ENCODE measurements at places on chromosomes 6 and 20.

DNA sequence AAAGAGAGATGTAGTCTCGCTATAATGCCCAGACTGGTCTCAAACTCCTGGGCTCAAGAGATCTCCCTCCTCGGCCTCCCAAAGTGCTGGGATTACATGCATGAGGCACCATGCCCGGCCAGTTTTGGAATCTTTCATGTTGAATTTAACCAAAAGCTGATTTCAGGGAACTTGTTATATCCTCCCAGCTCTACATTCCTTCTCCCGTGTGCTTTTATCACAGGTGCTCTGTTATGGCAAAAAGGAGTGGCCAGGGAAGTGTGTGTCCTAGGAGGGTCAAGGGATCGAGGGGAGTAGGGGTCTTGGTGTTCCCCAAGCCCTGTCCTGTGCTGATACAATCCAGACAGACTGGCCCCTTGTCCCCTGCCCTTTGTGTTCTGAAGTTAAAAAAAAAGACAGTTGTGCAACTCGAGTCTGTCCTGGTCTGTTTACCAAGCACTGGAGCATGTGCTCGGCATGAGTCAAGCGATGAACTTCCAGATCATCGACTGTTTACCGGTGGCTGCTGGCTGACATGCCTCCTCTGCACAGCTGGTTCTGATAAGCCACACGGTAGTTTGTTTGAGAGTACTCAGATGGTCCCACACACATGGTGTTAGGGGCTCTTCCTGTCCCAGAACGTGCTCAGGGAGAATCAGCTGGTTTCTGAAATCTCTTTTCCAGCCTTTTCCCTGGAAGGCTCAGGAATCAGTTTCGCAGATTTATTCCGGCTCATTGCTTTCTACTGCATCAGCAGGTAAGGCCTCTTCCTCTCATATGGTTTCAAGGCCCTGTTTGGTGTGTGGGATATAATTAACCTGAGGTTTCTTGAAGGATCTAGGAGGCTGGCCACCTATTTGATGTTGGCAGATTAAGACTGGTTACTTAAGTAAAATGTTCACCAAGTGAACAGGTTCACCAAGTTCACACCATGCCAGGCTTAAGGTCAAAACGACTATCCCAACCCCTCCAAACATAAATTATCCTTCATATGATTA, 52.6 kb upstream of the NAA20 start:
- DNase-seq: no peak

GRCh38 chr6:29814379-29815117, 13.1 kb upstream of the HLA-G start:
- DNase-seq: no peak

GRCh38 chr6:73203098-73203497, 22.2 kb downstream of the KHDC1L start:
- no peak for DNase-seq

DNA sequence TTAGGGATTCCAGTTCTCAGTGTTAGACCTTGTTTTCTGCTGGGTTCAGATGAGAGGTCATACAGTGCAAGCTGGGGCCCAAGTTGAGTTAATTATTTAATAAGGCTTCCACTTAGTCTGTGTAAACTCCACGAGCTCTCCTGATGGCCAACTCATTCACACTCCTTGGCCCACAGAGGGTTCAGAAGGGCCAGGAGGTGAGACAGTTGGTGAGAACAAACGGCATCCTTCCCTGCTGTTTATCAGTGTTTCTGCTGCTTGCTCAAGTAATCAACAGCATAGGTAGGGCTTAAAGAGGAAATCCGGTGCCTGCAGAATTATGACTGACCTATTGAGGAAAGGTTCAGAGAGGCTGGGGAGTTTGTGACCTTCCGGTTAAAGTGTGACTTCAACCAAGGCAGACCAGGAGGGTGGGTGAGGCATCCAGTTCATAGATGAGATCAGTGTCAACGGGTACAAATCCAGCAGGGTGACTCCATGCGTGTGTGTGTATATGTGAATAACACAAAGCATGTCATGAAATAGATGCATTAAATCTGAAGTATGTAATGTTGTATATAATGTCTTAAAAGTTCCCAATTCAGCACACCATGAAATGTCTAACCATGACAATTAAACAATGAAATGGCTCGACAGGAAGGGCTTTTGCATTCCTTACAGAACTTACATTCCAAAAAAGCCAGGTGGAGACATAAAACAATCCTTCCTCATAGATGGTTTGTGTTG, 37.4 kb upstream of the BCAS1 start:
- DNase-seq: peak; percentile 29

- no peak for DNase-seq
These were observed 31.2 kb downstream of the PRR18 start for GRCh38 chr6:166277018-166277417.

- peak; percentile 87 for DNase-seq
These were observed 10.1 kb downstream of the ISM1 start for GRCh38 chr20:13231031-13231752.

DNA sequence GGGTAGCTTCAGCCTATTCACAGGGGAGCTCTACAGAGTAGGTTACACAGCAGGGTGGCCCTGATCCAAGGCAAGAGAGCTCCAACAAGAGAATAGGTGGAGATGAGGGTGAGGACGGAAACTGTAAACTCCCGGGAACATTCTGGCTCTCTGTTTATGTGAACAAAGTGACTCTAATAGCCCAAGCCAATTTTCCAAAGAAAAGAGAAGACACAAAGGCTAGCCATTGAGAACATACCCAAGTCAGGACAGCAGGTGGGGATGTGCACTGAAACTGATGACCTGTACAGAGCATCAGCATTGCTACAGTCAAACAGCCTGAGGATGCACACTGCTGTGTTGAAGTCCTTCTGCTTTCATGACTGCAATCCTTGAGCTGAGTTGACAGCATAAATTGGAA, 136.0 kb upstream of the TOP1 start:
- no peak for DNase-seq

DNA sequence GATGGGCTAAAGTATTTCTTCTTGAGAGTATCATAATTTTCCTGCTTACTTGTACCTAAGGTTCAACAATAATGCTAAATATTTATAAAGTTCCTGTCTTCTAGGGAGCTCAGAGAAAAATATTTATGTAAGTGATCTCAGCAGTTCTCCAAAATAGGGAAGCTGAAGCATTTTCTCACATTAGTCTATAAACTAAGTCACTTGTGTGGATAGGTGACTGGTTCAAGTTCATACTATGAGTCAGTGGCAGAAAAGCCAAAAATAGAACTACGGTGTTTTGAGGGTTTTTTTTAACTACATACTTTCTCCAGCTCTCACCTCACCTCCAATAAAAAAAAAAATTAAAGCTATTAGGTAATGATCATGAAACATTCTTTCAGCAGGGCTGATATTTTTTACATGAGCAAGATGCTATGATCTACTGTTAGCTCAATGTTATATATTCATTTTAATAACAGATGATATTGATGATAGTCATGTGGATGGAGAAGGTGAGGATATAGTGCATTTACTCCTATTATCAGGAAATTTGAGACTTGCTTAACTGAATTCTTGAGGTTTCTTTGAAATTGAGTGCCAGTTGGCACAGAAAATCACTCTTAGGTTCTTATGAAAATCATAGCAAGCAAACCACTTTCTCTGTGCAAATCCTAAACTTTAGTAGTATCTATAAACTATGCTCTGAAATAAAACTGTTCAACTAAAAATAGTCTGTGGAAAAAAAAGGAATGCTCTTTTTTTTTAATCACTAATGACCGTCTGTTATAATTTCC, 4.1 kb upstream of the MOXD1 start:
- DNase-seq: no peak

DNA sequence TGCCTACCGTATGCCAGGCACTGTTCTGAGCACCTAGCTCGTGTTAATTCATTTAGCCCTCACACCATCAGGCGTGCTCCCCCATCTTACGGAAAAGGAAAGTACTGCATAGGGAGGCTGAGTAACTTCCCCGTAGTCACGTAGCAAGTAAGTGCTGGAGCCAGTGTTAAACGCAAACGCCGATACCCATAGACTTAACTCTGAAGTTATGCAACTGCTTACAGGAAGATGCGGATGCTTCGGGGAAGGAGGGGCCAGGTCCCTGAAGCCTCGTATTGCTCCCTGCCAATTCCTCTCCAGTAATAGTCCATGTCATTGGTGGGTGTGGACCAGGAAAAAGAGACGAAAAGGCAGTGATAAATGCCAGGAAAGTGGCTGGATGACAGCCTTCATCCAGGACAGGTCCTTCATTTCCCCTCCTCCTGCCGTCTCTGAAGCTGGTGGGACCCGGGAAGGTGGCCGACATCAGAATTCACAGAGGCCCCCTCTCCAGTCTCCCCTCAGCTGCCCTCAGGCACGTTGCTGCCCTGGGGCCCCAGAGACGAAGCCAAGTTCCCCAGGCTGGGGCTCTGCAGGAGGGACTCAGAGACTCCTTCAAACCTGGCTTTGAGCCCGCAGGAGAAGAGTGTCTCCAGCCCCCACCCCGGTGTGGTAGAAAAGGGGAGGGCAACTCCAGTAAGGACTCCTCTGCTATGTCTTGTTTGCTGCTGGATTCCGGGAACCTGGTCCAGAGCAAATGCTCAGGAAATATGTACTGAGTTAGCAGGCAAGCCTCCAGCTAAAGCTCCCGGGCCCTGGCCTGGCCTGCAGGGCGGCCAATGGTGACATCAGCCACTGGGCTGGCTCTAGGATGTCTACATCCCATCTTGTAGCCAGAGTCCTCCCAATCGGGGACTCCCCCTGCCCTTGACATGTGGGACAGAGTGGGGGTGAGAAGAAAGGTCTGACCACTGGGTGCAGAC, 37.8 kb downstream of the RAB44 start:
- peak; percentile 58 for DNase-seq

- no peak for DNase-seq
These were observed 30.8 kb downstream of the METTL24 start for GRCh38 chr6:110327391-110327790.

GRCh38 chr6:170034294-170034693, 256.6 kb downstream of the DLL1 start:
- DNase-seq: no peak

DNA sequence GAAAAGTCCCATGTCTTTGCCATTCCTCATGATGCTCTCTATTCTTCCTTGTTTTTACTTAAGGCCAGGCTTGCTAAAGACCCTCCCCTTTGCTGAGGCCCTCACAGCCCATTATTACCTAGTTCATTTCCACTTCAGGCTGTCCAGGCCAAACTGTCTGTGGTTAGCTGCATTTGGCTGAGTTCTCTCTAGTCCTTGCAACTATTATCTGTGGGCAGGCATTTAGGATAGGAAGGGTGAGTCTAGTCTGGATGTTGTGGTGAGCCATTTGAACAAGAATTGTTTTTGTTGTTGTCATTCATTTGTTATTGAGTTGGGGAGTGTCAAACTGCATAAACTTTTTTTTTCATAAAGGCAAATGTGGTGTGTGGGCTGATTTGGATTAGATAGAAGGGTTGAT, 182.4 kb downstream of the CD109 start:
- DNase-seq: no peak

DNA sequence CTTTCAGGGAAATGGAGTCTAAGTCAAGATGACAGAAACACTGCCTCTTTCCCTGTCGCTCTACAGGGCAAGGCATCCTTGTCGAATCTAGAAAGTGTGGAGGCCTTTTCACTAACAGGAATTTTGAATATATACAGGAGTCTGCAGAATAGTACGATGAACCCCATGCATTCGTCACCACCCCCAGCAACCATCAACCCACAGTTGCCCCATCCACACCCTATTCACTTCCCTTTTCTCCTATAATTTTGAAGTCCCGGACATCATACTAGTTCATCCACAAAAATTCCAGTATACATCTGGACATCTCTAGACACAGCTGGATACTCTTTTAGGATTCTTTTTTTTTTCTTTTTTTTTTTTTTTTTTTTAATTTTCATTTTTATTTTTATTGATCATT, 80.7 kb upstream of the RIN2 start:
- no peak for DNase-seq

DNA sequence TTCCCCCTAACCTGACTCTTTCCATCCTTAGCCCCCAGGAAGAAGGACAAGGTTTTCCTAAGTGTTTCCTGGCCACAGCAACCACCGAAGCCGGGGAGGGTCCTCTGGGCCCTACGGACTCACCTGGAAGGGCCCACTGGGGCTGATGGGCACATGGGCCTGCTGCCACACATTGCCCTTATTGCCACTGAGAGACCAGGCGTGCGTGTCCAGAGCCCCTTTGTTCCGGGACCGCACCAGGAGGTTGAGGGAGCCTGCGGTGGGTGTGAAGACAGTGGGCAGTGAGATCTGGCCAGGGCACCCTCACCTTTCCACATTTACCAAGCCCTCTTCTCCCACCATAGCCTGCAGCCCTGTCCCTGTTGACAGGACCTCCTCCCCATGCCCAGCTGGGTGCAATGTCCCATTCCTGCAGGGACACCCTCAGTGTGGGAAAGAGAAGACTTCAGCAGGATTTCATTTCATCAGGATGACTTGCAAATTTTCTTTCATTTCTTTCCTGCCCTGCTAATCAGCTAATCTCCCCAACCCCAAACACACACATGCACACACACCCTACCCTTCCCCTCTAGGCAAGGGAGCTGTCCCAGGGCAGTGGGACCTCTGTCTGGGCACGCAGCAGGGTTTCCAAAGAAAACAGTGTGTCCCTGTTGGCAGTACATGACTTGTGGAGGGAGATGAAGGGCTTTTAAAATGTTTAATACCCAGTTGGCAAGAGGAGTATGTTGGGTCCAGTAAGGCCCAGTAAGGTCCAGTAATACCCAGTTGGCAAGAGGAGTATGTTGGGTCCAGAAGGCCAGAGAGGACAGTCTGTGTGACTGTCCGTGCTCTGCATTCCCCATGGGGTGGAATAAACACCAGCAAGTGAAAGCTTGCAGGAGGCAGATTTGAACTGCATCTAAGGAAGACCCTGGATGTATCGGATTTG, 59.0 kb downstream of the MDGA1 start:
- peak; percentile 73 for DNase-seq

GRCh38 chr6:1524040-1524480, 85.7 kb upstream of the FOXC1 start:
- DNase-seq: peak; percentile 75

- no peak for DNase-seq
These were observed 880.9 kb downstream of the PRIM2 start for GRCh38 chr6:58198301-58198700.

- no peak for DNase-seq
These were observed 104.8 kb upstream of the EYA4 start for GRCh38 chr6:133136177-133136880.

DNA sequence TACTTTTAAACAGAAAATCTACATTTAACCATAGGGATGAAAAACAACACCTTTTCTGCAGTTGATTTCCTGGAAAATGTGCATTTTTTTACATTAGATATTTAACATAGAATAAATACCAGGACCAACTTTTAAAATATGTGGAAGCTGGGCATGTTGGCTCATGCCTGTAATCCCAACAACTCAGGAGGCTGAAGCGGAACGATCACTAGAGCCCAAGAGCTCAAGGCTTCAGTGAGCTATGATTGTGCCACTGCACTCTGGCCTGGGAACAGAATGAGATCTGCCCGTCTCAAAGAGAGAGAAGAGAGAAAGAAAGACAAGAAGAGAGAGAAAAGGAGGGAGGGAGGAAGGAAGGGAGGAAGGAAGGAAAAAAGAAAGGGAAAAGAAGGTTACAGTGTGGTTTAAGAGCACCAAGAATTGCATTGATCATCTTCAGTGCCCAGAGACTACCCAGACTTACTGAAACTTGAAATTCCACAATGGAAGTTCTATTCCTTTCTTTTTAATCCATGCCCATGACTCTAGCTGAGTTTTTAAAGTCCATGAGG, 189.4 kb upstream of the ARID1B start:
- no peak for DNase-seq

- no peak for DNase-seq
These were observed 140.4 kb upstream of the CENPW start for GRCh38 chr6:126199466-126199865.

- DNase-seq: no peak
These were observed 149.2 kb upstream of the EXOC2 start for GRCh38 chr6:842141-842540.

- no peak for DNase-seq
These were observed 115.1 kb upstream of the PMEPA1 start for GRCh38 chr20:57824909-57825308.

All from hematopoietic multipotent progenitor cell treated with erythropoietin and hydrocortisone succinate and interleukin-3 and kit ligand, for 6 days (in vitro differentiated cells).